ENCODE measurements at places on chromosomes 3 and 15.
A peak's percentile ranks its signal among the peaks of the same experiment; 100 is the strongest.

GRCh38 chr3:113834983-113835382 is 3.6 kb upstream of the GRAMD1C start:
- peak; percentile 33 for DNase-seq

GRCh38 chr3:182969277-182969676 is 11.1 kb downstream of the DCUN1D1 start:
- peak; percentile 55 for DNase-seq

DNA sequence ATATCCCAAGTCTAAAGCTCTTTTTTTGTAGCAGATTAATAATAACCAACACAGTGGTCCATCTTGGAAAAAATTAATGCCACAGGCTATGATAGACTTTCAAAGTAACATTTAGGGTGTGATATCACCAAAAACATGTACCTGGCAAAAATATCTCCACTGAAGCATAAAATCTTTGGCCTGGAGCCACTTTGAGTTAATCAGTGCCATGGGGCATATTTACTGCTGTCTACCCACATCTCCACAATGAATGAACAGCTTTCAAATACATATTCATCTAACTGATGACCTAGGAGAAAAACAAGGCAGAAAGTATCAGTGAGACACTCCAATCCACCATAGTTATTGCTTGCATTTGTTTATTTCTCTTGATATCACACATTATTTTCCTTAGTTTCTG is 296.0 kb upstream of the MDFIC2 start:
- DNase-seq = no peak

DNA sequence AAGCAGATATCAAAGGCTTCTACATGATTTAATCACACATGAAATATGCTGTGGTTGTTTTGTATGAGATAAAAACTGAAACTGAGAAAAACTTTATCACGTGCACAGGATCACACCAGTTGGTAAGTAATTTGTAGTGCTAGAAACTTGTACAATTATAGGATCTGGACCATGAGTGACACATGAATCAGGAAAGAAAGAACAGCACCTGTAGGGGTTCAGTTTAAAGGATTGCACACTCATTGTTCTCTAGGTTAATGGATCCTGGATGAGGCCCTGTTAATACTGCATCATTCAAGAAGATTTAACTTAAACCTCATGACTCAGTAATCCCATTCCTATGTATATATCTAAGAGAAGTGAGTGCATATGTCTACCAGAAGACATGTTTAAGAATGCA is 87.9 kb downstream of the STT3B start:
- DNase-seq = peak; percentile 21

GRCh38 chr15:98800437-98801233 is 152.3 kb downstream of the IGF1R start:
- DNase-seq = peak; percentile 81

DNA sequence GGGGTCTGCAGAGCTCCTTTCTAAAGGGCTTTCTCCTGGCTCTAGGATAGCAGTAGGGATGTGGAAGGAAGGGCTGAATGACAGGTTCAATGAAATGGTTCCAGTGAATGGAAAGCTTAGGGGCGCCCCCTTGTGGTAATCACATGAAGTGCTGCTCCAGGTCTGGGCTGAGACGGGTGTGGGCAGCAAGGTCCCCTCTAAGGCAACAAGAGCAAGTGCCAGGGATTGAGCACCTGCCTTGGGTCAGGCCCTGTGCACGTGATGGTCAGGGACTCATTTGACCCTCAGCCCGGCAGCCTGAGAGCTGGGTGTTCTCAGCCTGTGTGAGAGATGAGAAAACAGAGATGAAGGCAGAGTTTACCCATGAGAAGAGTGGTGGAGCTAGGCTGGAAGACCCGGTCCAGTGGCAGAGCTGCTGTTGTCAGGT is 12.1 kb upstream of the CX3CR1 start:
- DNase-seq = peak; percentile 47

DNA sequence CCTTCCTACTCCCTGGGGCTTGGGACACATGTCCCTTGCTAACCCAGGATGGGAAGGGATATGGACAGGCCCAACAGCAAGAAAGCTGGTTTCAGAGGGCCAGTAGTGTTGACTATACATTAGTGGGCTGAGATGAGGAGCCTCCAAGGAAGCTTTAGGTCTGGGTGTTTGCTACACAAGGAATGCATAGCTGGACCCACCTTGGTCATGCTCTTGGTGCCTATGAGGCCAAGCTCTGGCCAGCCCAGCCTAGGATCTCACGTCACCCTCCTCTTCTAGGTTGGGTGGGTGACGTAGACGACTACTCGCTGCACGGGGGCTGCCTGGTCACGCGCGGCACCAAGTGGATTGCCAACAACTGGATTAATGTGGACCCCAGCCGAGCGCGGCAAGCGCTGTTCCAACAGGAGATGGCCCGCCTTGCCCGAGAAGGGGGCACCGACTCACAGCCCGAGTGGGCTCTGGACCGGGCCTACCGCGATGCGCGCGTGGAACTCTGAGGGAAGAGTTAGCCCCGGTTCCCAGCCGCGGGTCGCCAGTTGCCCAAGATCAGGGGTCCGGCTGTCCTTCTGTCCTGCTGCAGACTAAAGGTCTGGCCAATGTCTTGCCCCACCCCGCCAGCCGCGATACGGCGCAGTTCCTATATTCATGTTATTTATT is 653 bp upstream of the WDR6 start:
- DNase-seq = no peak

- DNase-seq = peak; percentile 95
These were observed 23.8 kb upstream of the ANXA2 start for GRCh38 chr15:60421544-60421943.

- DNase-seq = no peak
These were observed 85.7 kb upstream of the PRR20G start for GRCh38 chr3:127373441-127374085.

DNA sequence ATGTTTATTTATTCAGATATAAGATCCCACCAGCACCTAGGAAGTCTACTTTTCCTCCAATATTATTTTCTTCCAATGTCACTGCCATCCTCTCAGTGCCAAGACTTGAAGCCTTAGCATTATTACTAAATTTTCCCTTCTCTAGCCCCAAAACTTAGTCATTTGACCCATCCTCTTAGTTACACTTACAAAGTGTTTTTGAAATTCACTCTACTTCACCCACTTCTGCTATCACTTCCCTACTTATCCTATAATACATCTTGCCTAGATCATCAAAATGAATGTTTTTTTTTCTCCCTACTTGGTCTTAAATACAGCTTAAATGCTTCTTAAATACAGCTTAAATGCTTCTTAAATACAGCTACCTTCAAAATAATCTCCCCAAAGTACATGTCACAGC is 376.6 kb downstream of the RSL24D1 start:
- DNase-seq = no peak

DNA sequence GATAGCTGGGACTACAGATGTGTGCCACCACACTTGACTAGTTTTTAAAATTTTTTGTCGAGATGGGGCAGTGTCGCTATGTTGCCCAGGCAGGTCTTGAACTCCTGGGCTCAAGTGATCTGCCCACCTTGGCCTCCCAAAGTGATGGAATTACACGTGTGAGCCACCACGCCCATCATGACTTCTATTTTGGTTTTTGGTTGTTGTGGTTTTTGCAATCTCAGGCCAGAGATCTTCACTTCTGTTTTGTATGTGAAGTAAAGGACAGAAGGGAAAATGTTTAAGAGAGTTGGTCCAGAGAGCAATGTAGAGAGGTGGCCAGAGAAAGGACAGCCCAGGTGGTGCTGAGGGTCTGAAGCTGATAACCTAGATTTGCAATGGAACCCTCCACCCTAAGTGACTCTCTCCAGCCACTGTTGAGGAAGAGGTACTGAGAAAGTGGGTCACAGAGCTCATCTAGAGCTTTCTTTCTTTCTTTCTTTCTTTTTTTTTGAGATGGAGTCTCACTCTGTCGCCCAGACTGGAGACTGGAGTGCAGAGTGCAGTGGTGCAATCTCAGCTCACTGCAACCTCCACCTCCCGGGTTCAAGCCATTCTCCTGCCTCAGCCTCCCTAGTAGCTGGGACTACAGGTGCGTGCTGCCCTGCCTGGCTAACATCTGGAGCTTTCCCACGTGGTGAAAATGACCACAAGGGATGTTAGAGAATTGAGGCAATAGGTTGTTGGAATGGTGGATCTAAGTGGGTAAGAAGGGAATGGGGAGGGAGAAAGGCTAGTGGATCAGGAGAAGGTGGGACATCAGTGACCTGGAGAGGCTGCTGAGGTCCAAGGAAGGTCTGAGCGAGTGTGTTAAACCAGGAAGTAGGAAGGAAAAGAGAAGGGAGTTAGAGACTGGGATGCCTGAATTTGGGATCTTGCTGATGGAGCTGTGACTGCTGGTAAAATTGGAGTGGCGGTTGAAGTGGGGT is 22.4 kb upstream of the SEMA4B start:
- DNase-seq = no peak

- peak; percentile 80 for DNase-seq
These were observed 901.7 kb downstream of the NTRK3 start for GRCh38 chr15:87354661-87355410.

DNA sequence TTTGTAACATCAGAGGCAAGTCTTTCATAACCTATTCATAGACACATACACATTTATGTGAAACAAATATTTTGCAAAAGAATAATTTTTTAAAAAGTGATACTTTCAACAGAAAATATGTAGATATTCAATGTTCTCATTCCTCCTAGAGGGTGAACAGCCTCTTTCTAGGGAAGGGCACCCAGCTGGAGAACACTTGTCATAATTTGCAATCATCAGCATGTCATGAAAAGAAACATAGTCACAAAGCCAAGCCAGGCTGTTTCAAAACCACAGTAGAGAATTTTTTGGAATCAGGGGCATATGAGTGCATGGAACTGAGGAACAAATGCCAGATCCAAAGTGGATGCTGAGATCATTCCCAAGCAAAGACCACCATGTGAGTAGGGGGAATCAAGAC is 406.9 kb upstream of the ADAMTS9 start:
- no peak for DNase-seq

- DNase-seq = peak; percentile 91
These were observed 72.1 kb upstream of the FNDC3B start for GRCh38 chr3:171967137-171967783.

DNA sequence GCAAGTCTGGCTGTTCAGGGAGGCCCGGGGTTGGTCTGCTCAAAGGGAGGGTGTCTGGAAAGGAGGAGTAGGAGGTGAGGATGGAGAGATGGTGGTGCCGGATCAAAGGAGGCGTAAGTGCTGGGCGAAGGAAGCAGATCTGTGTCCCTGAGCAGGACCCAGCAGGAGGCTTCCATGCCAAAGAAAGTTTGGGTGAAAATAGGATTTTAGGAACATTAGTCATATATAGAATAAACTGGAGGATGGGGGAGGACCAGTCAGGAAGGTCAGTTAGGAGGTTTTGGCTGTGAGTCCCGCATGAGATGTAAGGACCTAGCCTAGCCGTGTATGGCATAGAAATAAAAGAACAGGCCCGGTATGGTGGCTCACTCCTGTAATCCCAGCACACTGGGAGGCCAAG is 28.6 kb upstream of the VPS8 start:
- DNase-seq = peak; percentile 78

DNA sequence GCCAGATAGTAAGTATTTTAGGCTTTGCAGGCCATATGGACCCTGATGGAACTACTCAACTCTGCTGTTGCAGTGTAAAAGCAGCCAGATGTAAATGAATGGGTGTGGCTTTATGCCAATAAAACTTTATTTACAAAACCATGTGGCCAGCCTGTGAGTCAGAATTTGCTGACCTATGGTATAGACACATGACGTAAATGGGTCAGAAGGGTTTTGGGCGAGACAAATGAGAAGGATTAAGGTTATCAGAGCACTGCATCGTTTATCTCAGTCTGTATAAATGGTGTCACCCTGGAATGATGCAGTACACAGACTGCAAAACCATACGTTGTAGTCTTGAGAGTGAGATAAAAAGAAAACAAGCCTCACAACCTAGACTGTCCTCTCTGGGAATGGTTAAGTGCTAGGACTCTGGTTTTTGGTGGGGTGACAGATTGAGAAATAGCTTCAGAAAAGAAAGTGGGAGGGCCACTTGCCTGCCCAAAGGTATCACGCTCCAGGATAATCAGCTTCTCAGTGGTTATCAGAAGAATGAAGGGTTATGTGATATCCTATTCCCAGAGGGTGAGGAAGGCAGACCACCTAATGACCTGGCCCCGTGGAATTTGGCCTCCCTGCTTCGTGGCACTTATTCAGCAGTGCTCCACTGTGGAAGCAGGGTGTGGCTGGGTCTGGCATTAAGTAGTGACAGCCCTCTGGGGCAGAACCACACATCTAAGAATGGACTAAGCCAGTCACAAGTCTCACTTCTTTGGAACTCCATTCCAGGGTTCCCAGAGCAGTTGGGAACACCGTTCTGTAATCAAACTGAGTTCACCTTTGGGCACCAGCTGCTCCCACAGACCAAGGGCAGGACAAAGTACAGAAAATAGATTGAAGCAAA is 46.1 kb downstream of the ABHD5 start:
- DNase-seq = no peak

DNA sequence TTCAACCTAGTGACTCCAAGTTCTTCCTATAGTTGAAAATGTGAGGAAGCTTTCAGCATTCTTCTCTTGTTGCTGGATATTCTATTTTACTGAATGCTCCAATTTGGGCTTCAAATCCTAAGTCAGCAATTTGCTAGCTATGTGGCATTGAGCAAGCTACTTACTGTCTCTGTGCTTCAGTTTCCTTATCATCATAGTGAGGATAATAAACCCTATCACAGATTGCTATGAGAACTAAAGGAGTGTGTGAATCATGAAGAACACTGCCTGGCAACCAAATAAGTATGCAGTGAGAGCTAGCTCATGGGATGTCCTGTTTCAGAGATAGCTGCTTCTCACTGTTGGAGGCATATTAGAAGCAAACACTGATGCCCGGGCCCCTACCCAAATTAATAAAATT is 163.8 kb upstream of the CDIN1 start:
- peak; percentile 82 for DNase-seq

DNA sequence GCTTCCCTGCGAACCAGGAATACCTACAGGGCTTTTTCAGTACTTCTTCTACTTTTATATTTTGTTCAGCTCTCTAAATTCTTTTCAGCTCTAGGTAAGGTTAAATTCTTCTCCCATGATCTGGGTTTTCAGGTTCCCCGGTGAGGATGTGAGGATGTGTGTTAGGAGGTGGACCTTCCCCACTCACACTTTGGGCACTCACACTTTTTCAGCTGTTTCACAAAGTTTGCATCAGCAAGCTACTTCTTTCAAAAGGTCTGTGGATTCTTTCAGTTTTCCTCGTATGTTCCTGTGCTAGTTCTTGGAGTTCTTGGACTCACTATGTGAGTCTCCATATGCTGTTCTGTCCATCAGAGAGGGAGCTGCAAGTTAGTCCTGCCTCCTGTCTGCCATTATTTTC is 13.9 kb upstream of the OR5K2 start:
- DNase-seq = no peak
